CD4-positive, alpha-beta memory T cell (primary cell): ENCODE measurements at places on chromosomes 5 and 9. TPM values are rescaled to one million over a fixed set of nuclear protein-coding genes. Genes with fewer than 3 reads are reported as not detected.
A peak's percentile ranks its signal among the peaks of the same experiment; 100 is the strongest.

The PALM2AKAP2 gene
- not detected for total RNA-seq

DNA sequence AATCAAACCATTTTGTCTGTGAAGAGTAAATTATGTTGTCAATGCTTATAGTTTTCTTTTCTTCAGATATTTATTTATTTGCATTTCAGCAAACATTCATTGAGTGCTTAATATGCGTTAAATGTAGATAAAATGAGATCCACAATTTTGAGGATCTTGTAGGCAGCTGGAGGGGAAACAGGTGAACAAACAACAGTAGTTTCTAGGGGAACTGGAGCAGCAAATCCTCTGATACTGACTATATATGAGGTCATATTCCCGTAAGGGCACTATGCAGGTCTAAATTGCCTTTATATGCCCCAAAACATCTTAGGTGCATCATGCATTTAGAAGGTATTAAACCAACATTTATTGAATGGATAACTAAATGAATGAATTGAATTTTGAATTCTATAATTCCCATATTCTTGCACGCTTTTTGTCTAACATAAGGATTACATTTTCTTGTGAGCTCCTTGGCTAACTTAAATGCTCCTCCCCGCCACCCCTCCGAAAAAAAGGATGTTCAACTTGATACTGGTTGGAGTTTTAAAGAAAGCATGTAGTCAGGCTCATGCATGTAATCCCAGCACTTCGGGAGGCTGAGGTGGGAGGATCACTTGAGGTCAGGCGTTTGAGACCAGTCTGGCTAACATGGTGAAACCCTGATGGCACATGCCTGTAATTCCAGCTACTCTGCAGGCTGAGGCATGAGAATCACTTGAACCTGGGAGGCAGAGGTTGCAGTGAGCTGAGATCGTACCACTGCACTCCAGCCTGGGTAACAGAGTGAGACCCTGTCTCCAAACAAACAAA is 299.8 kb downstream of the TMEM38B start:
- no peak overlapping the region for H3K27ac ChIP-seq
- no peak overlapping the region for H3K4me3 ChIP-seq
- H3K27me3 ChIP-seq = no peaks in the 10 kb centered on the region
- H3K36me3 ChIP-seq = no peaks in the 10 kb centered on the region

The DDX4 gene
- total RNA-seq = not detected

GRCh38 chr9:7561527-7562080 is 238.0 kb downstream of the DMAC1 start:
- H3K27me3 ChIP-seq = no peaks in the 10 kb centered on the region
- H3K27ac ChIP-seq = no peak overlapping the region
- no peaks in the 10 kb centered on the region for H3K36me3 ChIP-seq
- DNase-seq = no peak
- H3K4me3 ChIP-seq = no peak overlapping the region

DNA sequence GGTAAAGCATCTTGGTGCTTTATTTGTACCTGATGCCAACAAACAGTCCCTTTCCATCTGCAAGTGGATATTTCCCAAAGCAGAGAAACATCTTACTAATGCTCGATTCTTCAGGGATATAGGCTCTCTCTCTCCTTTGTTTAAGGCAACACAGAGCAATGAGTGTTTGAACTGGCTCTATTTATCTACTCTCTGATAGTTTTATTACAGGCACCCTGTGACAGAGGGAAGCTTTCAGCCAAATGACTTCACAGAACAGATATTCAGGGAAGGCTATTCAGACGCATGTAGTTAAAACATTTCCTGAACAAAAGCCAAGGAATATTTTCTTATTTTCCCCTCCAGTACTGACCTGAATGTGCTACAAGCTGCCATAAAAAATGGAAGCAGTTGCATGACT is 141.8 kb downstream of the YIPF5 start:
- H3K4me3 ChIP-seq = no peak overlapping the region
- H3K27ac ChIP-seq = no peak overlapping the region
- no peaks in the 10 kb centered on the region for H3K27me3 ChIP-seq
- no peaks in the 10 kb centered on the region for H3K4me1 ChIP-seq
- no peaks in the 10 kb centered on the region for H3K36me3 ChIP-seq
- no peak for DNase-seq

DNA sequence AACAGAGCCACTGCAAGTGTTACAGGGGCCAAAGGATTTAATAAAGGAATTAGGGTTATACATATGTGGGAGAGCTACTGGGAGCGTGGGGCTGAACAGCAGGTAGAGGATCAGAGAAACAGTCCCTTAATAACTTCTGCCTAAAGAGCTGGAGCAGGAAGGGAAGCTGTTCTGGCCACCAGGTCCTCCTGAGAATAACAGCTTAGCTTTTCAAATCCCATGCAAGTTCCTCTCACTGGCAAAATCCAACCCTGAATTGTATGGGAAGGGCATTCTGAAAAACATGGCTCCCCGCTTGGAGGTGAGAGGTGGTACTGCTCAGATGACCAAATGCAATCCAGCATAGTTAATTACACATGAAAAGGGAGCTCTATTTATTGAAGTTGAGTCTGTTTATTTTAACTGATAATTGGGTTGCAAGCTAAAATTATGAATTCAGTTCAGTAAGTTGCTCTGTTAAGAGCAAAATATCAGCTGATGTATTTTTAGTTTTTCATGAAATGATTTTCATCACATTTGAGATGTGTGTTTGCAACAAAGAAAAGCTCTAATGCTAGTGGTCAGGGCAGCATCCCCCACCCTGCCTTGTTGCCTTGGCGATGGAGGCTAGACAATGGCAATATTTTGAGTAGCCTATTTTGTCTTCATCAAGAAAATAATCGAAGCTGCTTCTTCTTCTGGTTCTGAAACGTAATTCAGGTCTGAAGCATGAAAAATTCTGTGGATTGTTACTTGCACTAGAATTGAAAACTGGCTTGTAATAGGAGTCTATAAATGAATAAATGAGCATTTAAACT is 58.4 kb upstream of the SH3GL2 start:
- H3K4me3 ChIP-seq = no peak overlapping the region
- H3K36me3 ChIP-seq = no peaks in the 10 kb centered on the region
- no peak for DNase-seq
- H3K27ac ChIP-seq = no peak overlapping the region

DNA sequence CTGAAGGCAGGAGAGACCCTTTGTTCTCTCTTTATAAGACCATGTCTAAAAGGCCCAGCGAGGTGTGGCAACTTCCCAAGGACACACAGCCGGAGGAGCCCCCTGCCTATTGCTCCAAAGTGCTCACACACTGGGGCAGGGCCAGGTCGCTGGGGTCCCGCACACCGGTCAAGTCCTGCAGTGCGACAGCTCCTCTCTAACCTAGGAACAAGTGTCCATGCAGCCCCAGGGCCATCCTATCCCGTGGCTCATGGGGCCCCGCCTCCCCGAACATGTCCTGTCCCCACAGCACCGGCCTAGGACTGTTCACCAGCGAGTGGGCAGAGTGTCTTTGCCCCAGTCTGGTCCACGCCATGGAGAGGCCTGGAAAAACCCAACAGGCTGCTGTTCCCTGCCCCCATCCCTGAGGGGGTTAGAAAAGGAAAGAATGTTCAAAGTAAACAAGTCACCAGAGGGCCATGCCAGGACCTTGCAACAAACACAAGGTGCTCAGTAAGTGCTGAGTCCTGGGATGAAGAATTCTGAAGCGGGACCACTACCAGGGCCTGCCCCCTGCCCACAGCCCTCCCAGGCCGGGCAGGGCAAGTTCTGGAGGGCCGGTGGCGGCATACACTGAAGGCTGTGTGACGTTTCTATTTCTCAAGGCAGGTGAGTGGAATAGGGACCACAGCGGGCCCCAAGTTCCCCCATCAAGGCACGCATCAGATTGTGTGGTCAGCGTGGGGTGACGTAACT is 938 bp downstream of the NINJ1 start:
- peaks cover 58% of the 10 kb centered on the region for H3K4me1 ChIP-seq
- peak overlapping the region; percentile 82 for H3K4me3 ChIP-seq
- DNase-seq = no peak
- H3K27ac ChIP-seq = peak overlapping the region; percentile 92

- no peaks in the 10 kb centered on the region for H3K27me3 ChIP-seq
- H3K4me1 ChIP-seq = no peaks in the 10 kb centered on the region
- no peak overlapping the region for H3K27ac ChIP-seq
- H3K4me3 ChIP-seq = no peak overlapping the region
- no peak for DNase-seq
These were observed 745.3 kb downstream of the NR2F1-AS1 start for GRCh38 chr5:92835712-92836111.

The PCDHA9 gene
- not detected for total RNA-seq
